ENCODE measurements at places on chromosomes 16 and 17.

- DNase-seq: peak; percentile 18
These were observed 2.2 kb downstream of the NT5M start for GRCh38 chr17:17305281-17305801.

DNA sequence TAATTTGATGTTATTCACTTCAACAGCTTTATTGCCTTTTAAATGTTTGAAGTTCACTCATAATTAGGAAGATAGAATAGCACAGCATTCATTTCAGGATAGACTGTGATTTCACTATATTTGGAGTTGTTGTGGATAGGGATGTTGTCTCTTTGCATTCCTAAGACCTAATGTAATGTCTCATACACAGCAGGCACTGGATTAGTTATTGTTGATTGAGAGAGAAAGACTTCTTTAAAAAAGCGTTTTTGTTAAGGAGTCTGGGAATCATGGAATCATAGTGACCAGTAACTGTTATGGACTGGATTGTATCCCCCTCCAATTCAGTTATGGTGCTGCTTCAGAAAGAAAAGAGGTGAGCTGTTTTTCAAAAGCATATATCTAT, 122.0 kb downstream of the USP22 start:
- no peak for DNase-seq

DNA sequence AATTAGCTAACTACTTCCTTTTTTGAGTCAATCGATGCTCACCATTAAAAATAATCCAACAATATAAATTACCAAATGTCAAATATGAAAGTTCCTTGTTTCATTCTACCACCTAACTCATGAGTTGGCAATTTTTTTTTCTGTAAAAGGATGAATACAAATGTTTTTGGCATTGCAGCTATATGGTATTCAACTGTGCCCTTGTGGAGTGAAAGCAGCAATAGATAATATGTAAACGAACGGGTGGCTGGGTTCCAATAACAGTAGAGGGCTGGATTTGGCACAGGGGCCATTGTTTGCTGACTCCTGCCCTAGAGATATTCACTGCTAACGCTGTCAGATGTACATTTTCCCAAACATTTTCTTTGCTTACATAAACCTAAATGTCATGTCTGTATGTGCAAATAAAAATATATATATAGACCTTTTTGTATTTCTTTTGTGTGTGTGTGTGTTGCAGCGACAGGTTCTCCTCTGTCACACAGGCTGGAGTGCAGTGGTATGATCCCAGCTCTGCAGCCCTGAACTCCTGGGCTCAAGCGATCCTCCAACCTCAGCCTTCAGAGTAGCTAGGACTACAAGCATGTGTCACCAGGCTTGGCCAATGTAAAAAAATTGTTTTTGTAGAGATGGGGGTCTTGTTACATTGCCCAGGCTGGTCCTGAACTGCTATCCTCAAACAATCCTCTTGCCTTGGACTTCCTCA, 73.9 kb downstream of the RPGRIP1L start:
- DNase-seq: no peak

GRCh38 chr17:73594025-73594424, 50.2 kb downstream of the SDK2 start:
- DNase-seq: no peak

- DNase-seq: no peak
These were observed 168.4 kb downstream of the RAB11FIP4 start for GRCh38 chr17:31559584-31560501.

DNA sequence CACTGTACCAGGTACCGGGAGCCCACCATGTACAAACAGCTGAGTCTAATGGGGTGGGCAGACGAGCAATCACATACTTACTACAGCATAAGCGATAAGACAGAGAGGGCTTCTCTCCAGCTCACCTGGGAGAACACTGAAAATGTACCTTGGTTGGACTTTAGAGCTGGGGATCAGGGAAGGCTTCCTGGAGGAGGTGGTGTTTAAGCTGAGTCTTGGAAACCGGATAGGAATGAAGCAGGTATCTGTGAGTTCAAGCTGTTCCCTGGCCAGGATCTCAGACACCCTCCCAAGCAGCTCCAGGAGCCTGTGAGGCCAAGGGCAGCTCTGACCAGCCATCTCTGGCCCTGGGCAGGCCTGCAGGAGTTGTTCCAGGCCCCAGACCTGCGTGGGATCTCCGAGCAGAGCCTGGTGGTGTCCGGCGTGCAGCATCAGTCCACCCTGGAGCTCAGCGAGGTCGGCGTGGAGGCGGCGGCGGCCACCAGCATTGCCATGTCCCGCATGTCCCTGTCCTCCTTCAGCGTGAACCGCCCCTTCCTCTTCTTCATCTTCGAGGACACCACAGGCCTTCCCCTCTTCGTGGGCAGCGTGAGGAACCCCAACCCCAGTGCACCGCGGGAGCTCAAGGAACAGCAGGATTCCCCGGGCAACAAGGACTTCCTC, 8.0 kb upstream of the SERPINF1 start:
- no peak for DNase-seq

- DNase-seq: no peak
These were observed 2.3 kb upstream of the BAIAP3 start for GRCh38 chr16:1330931-1331711.

DNA sequence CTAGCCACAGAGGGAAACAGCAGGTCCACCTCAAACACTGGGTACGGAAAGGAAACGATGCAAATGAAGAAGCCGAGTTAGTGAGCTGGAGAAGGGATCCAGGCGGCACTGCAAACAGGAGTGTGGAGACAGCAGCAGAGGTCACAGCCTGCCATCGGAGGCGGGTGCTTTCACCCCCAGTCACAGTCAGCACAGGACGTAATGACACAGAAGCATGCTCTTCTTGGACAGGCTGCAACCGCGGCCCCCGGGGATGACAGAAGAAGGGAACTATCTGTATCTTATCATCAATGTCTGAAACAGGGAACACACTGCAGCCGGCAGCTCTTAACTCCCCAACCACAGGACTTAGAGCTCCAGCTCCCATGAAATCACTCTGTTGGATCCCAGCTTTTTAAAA, 16.1 kb upstream of the SLC38A8 start:
- DNase-seq: no peak

GRCh38 chr17:42348104-42348503, 40.1 kb downstream of the STAT3 start:
- DNase-seq: no peak

DNA sequence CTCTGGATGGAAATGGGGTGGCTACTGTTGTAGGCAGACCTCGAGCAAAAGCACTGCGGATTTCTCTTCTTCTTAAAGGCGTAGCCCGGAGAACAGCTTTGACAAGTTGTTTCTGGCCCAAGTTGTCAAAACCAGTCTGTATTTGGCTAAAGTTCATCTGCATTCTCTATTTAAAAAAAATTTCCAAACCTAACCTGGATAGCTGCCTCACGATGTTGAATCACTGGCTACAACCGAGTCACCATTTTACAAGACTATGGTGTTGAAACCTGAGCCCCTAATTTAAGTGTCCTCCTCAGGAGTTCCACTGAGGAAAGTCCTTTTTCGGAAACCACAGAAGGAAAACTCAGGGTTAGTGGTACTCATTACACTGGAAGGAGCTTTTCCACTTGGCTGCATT, 1.5 kb downstream of the SLC16A6 start:
- no peak for DNase-seq

GRCh38 chr17:34578656-34579016, 746 bp upstream of the TMEM132E start:
- DNase-seq: no peak

Data from stimulated activated CD4-positive, alpha-beta T cell treated with anti-CD3 and anti-CD28 coated beads, TNF-alpha, amount 100 ng/mL, for 1 hour (primary cell).